ENCODE measurements at places on chromosomes 11 and 22.

GRCh38 chr11:86676010-86676409, 3.6 kb upstream of the ME3 start:
- no peak for DNase-seq

GRCh38 chr11:10461276-10461790, 6.3 kb downstream of the AMPD3 start:
- no peak for DNase-seq

DNA sequence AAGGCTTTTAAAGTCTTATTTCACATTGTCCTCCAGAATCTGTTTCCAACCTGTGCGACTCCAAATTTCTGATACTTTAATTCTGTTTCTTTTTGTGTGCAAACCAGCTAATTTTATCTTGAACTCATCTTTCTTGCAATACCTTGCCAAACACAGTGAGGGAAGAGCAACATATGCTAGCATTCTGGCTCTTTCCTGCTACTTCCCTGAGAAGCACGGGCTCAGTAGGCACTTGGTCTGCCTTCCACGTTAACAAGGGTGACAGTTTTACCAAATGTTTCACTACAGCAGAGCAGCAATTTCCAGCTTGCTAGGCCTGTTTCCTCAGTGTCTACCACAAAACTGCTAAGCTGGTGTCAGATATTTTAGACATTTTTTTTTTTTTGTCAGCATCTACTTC, 405.8 kb downstream of the NTM start:
- no peak for DNase-seq

- peak; percentile 80 for DNase-seq
Measured at GRCh38 chr11:118868659-118869058, 15.0 kb upstream of the CXCR5 start.

- no peak for DNase-seq
Measured at GRCh38 chr11:36381015-36381360, 84.9 kb downstream of the PRR5L start.

DNA sequence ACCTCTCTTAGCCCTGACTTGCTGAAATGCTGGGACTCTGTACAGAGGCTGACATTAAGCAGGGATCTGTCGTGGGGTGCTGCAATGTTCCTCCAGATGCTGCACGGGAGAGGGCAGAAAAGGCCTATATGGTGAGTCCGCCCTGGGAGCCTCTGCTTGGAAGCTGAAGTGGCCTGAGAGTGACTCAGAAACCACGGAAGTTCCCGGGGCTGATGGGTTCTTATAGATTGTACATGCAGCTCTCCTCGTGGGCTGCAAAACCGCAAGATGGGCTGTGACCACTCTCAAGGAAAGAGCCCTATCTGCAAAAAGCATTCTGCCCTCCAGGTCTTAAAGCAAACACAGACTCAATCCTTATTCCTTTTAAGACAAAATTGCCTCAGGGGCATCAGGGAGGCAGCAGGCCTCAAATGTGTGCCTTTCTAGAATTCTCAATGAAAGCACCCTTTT, 5.8 kb upstream of the SLC43A3 start:
- DNase-seq, result no peak

GRCh38 chr11:127609025-127609773, 608.6 kb upstream of the KIRREL3 start:
- DNase-seq, result no peak

GRCh38 chr22:25447067-25447685, 117.3 kb upstream of the GRK3 start:
- no peak for DNase-seq

GRCh38 chr11:131999084-131999483, 628.7 kb downstream of the NTM start:
- no peak for DNase-seq

GRCh38 chr11:19557720-19558140, 154.9 kb upstream of the NAV2 start:
- peak; percentile 72 for DNase-seq

DNA sequence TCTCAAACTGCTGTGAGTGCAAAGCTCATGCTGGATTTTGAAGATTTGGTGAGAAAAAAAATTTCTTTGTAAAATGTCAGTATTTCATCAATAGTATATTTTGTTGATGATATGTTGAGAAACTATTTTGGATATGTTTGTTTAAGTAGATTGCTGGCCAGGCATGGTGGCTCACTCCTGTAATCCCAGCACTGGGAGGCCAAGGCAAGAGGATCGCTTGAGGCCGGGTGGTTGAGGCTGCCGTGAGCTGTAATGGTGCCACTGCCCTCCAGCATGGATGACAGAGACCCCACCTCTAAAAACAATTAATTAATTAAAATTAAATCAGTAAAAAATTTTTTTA, 6.9 kb upstream of the IFITM3 start:
- no peak for DNase-seq

DNA sequence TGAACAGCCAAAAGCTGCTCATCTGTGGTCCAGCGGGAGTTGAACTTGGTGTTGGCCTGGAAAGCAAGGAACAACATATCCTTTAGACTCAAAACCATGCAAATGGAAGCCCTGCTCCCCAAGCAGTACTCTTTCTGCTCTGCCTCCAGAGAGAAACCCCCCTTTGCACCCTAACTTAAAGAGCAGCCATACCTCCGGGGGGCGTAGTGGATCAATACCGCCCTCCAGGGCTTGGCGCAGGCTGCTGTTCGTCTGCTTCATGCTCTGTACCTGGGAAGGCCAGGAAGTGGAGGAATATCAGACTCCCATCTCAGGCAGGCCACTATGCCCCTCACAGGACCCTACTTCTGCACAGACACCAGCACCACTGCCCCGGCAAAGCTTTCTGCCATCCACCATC, 4.3 kb downstream of the RCOR2 start:
- DNase-seq, result no peak

DNA sequence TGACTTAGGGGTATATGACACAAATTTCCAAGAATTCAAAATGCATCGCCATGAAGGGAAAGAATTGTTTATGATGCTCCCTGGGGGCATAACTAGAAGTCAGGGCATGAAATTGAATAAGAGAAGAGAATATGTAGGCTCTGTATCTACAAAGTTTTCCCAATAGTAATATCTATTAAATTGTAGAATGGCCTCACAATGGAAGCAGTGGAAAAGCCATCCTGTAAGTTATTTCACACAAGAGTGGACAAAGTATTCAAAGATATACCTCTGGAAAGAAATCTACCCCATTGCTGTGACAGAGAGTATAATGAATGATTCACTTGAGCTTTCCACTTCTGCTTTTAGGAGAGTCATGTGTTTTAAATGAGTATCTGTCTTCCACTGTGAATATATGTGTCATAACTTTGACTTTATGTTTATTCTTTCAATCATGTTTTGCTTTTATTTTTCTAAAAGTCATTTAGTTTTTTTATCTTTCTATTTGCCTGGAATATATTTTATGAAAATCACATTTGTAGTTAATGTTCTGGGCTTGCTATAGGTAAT, 65.7 kb upstream of the DDI1 start:
- no peak for DNase-seq

GRCh38 chr11:8988329-8989234, 15.2 kb downstream of the NRIP3 start:
- no peak for DNase-seq

GRCh38 chr11:128705124-128705920, 11.4 kb downstream of the FLI1 start:
- no peak for DNase-seq

DNA sequence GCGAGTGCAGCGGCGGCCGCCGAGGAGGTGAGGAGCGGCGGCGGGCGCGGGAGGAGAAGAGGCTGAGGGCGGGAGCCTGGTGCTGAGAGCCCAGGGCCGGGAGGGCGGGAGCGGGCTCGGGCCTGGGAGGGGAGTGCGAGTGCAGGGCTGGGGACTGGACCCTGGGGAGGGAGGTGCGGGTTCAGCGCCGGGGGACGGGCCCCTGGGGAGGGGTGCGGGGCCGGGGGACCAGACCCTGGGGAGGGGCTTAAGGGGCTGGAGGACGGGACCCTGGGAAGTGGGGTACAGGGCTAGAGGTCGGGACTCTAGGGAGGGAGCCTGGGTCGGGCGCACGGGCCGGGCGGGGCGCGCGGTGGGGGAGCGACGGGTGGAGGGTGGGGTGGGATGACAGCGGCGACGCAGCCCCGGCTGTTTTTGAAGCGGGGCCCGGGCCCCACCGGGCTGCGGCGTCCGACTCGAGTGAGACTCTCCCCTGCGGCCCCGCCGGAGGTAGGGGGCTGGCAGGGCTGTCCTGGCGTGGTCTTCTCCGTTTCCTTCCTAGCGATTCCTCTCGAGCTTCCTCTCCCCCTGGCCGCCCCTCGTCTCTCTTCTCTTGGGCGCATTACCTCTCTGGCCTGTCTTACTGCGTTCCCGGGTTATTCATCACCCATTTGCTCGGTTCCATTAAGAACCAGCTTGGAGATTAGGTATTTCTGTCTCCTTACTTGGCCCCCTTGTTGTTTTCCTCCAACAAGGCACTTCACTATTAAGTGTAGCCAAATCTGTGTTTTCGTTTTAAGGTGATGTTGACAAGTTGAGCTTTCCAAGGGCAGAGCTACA, 754 bp downstream of the NUP50 start:
- no peak for DNase-seq

DNA sequence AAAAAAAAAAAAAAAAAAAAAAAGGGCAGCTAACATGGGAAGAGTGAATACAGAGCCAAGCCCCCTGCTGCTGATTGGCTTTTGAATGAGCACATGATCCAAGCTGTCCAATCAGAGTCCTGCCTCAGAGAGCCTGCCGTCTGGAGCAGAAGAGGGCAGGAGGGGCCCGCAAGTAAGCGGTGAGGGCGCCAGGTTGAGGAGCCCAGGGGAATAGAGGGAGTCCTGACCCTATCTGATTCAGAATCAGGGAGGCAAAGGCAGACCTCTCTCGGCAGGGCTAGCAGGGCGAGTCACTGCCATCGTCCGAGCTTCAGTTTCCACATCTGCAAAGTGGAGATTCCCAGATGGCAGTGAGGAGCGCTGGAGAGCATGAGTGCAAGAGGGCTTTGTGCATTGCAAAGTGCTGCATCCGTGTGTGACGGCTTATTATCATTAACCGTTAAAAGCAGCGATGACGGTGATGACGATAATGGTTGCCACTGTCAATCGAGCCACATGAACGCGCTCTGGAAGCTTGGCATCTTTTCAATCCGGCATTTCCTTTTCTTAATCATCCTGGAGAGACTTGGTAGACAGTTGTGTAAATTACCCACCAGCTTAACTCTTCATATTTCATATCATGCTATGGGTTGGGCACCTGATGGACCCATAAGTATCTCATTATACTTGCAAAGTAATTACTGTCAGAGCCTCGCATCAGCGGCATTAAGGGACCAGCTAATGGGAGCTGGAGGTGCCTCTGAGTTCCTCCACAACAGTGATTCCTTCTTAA, 68.6 kb upstream of the ATXN10 start:
- DNase-seq, result no peak

DNA sequence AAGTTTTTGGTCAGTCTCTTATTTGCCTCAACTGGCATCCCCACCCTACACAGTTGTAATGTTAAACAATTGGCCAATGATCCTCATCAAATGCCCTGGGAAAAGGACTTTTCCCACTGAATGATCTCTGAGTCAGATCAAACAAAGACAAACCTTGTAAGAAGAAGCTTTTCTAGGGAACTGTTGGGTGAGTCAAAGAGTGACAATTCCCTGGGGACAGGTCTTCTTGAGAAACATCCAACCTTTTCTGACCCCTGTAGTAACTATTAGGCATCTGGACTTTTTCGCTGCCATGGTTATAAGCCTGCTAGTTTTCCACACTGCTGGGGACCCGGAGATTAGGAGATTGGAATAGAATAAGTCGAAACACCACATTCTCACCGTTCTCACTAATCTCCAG, 789.8 kb upstream of the API5 start:
- DNase-seq, result no peak

DNA sequence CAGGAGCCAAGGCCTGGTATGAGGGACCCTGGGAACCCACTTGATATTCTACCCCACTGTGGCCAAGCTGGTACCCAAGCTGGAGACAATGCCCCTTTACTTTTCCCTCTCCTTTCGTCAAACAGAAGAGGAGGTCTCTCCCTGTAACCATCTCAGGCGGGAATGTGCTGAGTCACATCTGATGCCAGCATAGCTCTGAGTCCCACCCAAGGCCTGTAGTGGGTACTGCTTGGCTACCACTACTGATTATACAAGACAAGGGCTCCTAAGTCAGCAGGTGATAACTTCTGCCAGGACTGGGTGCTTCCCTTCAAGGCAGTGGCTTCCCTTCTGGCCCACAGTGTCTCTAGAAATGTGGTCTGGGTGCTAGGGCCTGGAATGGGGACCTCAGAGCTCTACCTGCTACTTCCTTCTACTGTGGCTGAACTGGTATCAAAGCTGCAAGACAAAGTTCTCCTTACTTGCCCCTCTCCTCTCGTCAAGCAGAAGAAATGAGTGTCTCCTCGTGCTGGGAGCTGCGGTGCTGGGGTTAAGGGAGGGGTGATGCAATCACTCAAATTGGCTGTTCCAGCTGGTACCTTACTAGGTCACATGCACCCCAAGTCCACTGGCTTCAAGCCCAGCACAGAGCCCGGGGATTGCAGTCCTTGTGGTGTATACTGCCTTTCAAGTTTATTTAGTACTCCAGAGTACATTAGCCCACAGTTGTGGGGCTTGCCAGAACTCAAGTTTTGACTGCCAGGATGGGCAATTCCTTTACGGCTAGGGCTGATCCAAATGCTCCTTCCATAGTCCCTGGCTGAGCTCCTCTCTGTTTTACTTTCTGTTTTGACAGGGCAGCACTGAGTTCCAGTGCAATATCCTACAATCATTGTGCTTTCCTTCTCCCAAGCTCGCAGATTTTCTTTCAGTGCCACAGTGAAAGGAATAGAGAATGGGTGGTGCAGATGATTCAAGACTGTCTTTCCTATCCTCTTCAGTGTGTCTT, 419.7 kb upstream of the CNTN5 start:
- DNase-seq, result peak; percentile 26

DNA sequence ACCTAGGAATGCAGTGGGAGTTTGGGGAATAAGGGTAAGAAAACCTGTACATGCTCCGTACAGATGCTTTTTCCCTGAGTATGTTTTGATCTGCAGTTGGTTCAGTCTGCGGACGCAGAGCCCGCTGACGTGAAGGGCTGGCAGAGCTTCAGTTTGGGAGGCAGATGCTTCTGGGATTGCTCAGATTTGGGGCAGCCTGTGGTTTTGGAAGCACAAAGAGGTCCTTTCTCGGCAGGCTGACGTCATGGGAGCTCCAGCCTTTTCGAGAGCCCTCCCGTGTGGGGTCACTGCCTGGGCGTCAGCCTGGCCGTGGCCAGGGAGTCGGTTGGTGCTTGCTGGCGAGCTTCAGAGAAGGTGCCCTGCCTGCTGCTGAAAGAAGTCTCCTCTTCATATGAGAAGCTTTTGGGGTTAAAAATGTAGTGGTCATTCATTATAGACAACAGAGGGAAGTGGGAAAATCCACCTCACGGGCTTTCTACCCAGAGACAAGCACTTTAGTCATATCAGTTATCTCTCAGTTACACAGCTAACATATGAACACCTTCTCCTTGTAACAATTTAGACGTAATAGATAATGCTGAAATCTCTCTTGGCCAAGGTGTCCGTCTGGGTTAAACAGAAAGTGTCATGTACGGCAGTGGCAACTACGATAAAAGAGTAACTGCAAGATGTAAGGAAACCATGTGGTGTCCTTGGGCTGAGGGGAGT, 26.8 kb downstream of the TPCN2 start:
- DNase-seq, result no peak

- no peak for DNase-seq
Measured at GRCh38 chr22:28956506-28956905, 73.1 kb downstream of the ZNRF3 start.

Data from T47D (cell line).